PC-9 (cell line): ENCODE measurements at places on chromosomes 1 and 21. TPM values are rescaled to one million over a fixed set of nuclear protein-coding genes. Genes with fewer than 3 reads are reported as not detected.
A peak's percentile ranks its signal among the peaks of the same experiment; 100 is the strongest.

JAK1 gene
- 88.5 and 97.9 TPM in 2 replicates for total RNA-seq

SYT14 gene
- total RNA-seq, result 0.80 and 1.4 TPM in 2 replicates

CHRM3 gene
- total RNA-seq, result 3.2 and 6.1 TPM in 2 replicates

MCOLN3 gene
- total RNA-seq, result 8.4 and 10.1 TPM in 2 replicates

TAS1R1 gene
- not detected in 2 replicates for total RNA-seq

F5 gene
- total RNA-seq, result not detected in 2 replicates

DNA sequence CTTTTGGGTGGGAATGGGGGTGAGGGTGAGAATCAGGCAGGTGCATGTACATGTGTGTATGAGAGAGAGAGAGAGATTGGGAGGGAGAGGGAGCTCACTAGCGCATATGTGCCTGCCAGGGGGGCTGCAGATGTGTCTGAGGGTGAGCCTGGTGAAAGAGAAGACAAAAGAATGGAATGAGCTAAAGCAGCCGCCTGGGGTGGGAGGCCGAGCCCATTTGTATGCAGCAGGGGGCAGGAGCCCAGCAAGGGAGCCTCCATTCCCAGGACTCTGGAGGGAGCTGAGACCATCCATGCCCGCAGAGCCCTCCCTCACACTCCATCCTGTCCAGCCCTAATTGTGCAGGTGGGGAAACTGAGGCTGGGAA lies 95.0 kb downstream of the EPHB2 start:
- H3K4me1 ChIP-seq, result peaks cover 14% of the 10 kb centered on the region
- no peak overlapping the region for H3K27ac ChIP-seq
- no peaks in the 10 kb centered on the region for H3K36me3 ChIP-seq
- no peak for DNase-seq
- no peaks in the 10 kb centered on the region for H3K27me3 ChIP-seq

DNA sequence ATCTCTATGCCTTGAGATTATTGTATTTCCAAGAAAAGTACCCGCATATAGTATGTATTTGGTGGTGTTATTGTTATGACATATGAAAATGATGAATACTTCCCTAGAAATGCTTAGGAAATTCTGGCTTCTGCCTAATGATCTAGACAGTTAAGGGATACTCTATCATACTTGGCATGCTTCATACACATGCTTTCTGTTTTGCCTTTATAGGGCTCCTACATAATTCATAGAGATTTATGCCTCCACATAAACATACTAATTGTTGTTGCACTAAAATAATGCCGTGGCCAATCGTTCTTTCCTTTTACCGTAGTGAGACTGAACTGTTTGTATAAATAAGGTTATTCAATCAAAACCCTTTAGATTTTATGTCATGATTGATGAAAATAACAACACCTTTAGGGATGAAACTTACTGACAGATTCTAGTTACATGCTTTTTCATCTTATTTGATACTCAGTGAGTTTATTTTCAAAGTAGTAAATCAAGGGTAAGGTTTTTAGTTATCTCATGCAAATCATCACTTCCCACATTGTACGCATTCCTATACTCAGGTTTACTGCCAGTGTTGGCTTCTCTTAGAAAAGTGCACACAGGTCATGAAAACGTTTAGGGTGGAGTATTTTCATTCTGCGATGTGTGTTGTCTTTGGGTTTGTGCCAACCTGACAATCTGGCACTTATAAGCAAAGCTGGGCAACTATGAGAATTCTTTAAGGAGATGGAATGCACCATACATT lies 40.5 kb upstream of the SCYL3 start:
- H3K27me3 ChIP-seq, result no peaks in the 10 kb centered on the region
- DNase-seq, result peak; percentile 38
- no peak overlapping the region for H3K4me3 ChIP-seq
- no peaks in the 10 kb centered on the region for H3K4me1 ChIP-seq
- no peaks in the 10 kb centered on the region for H3K36me3 ChIP-seq
- no peak overlapping the region for H3K27ac ChIP-seq

- peaks cover 66% of the 10 kb centered on the region for H3K36me3 ChIP-seq
- H3K27ac ChIP-seq, result no peak overlapping the region
- no peaks in the 10 kb centered on the region for H3K27me3 ChIP-seq
- peak; percentile 45 for DNase-seq
Measured at GRCh38 chr1:183227422-183228346, 41.6 kb downstream of the LAMC2 start.

- H3K27me3 ChIP-seq, result no peaks in the 10 kb centered on the region
- no peaks in the 10 kb centered on the region for H3K36me3 ChIP-seq
- no peak overlapping the region for H3K4me3 ChIP-seq
- no peaks in the 10 kb centered on the region for H3K4me1 ChIP-seq
- DNase-seq, result no peak
- no peak overlapping the region for H3K27ac ChIP-seq
Measured at GRCh38 chr1:192969091-192969490, 90.1 kb downstream of the UCHL5 start.

DNA sequence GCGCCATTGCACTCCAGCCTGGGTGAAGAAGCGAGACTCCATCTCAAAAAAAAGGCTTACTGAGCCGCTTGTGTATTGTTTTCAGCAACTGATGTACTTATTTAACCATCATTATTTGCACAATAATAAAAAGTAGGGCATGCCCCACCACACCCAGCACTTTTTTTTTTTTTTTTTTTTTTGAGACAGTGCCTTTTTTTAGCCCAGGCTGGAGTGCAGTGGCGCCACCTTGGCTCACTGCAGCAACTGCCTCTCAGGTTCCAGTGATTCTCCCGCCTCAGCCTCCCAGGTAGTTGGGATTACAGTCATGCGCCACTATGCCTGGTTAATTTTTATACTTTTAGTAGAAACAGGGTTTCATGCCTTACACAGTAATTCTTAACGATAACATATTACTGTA lies 12.2 kb upstream of the TRNAU1AP start:
- DNase-seq, result no peak
- H3K4me3 ChIP-seq, result no peak overlapping the region
- no peaks in the 10 kb centered on the region for H3K27me3 ChIP-seq
- no peaks in the 10 kb centered on the region for H3K36me3 ChIP-seq
- no peak overlapping the region for H3K27ac ChIP-seq
